ENCODE measurements at places on chromosomes 11 and 22.

GRCh38 chr11:47506795-47507562 lies 46.0 kb downstream of the CELF1 start:
- no peak for DNase-seq

GRCh38 chr22:17606496-17606895 lies 22.1 kb downstream of the ATP6V1E1 start:
- DNase-seq: no peak

DNA sequence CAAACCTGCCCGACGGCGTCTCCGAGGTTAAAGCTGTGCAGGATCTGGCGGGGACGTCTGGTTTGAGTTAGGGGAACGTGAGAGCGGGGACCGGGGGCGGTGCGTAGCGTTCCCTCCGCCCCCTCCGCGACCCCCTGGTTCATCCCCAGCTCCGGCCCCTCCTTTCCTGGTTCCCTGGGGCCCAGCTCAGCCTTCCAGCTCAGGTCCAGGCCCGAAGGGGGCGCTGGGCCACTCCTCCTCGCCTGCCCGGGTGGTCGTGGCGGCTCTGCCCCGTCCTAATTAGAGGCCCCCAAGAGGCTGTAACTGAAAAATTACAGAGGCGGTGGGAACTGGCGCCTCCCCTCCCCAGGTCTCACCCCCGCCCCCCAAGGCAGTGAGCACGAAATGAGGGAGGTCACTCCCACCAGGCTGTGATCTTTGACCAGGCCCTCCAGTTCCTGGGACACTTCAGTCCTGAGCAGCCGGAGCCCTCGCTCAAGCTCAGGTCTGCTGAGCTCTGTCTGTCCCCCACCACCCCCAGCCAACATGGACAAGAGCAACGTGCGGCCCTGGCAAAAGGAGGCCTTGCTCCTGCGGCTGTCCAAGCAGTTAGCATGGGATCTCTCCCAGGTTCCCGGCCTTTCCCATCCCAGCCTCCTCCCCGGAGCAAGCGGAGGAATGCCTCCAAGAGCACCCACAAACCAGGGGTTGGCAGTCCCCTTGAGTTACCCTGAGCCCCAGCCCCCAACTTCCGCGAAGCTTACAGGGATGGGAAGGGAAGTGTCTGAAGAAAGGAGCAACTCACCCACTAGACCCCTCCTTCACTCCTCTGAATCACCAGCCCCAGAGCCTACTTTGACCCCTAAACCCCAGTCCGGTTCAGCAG lies 3.3 kb downstream of the CD248 start:
- DNase-seq: no peak

DNA sequence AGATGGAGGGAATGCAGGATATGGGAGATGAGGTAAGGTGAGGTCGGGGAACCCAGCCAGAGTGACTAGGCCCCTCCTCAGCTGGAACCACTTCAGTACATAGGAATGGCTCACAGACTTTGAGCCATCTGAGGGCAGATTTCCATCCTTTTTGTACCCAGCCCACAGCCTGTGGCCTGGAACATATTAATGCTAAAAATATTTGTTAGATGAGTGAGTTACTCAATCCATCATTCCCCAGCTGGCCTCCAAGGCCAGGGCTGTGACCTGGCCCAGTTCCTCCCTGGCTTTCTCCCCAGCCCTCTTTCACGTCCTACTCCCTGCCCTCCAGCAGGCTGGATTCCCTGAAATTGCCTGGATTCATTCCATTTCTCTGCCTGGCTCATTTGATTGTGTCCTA lies 57.2 kb upstream of the PRDM11 start:
- no peak for DNase-seq

- DNase-seq: no peak
These were observed 796 bp downstream of the POLDIP3 start for GRCh38 chr22:42613872-42614301.

DNA sequence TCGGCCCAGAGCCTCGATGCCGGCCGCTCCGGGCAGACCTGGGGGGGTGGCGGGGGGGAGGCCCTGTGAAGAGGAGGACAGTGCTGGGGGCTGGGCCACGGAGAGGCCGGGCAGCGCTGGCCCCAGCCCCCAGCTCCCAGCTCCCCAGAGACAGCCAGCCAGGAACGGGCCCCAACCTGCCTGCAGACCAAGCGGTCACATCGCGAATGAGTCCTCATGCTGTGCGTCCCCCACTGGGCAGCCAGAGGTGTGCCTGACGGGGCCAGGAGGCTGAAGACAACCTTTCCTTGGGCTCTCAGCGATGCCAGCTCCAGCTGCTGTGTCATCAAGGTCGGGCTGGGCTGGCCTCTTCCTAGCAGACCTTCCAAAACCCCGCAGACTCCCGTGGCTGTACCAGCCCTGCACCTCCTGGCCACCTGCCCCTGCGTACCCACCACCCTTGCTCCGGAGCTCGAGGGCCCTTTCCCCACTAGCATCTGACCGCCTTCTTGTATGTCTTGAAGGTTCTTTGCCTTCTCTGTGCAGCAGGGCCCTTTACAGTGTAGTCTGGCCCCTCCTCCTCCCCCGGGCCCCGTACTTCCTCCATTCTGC lies 88.4 kb downstream of the CDKN1C start:
- no peak for DNase-seq

DNA sequence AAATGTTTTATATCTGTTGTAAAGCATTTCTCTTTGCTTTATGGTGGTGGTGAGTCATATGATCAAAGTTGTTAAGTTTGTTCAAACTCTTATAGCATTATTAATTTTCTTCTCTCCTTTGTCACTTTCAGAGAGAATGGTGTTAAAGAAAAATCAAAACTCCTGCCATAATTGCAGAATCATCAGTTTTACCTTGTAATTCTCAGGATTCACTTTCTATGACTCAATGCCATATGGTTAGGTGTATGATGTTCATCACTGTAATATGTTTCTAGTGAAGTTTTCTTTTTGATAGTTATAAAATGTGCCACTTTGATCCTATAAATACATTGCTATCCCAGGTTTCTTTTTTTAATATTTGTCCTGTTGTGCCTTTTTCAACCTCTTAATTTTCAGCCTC lies 13.7 kb upstream of the KDM4E start:
- no peak for DNase-seq

- no peak for DNase-seq
These were observed 22.0 kb upstream of the ZC3H12C start for GRCh38 chr11:110071197-110071596.

DNA sequence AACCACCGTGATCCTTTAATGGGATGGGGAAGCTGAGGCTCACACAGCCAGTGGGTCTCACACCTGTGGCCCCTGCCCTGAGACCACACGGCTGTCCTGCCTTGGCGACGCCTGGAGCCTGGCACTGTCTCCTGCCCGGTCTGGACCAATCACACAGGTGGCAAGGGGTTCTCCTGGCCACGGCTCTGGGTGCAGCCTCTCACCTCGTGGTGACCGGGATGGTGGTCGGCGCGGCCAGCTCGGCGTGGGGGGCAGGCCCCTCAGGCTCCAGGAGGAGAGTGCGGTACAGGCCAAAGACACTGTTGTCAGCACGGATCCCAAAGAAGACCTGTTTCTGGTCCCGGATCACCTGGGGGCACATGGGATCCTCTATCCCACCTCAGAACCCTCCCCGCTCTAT lies 8.7 kb downstream of the ANO9 start:
- no peak for DNase-seq

DNA sequence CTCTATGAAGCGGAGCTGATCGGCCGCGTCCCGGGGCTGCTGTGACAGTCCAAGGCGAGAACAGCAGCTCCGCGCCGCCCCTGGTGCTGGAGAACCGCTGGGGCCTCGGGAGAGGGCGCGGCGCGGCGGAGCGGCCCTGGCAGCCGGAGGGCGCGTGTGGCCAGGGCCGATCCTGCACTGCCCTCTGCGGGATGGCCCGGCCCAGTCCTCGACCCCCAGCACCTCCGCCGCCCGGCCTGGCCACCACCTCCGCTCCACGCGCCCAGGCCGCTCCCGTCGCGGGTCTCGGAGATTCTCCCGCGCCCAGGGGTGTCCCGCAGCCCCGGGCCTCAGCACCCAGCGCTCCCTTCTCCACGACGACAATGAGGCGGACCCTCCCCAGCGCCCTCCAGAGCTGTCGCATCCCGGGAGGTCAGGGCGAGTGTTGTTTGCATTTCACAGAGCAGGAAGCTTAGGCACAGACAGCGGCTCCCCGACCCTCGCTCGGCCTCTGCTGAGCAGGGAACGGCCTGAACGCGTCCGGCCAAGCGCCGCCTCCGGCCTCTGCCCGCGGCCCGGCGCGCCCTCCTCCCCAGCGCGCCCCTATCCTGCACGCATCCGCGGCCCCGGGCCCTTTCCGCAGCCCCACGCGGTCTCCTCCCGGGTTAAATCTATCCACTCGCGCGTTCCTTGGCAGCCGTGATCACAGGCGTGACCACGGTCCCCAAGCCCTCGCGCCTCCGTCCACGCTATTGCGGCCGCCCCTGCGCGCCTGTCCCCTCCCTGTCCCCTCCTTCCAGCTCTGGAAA lies 109.7 kb downstream of the WNT7B start:
- no peak for DNase-seq

- no peak for DNase-seq
These were observed 357.5 kb downstream of the TENM4 start for GRCh38 chr11:79083352-79083751.

GRCh38 chr11:1548221-1549070 lies 23.6 kb downstream of the DUSP8 start:
- no peak for DNase-seq

DNA sequence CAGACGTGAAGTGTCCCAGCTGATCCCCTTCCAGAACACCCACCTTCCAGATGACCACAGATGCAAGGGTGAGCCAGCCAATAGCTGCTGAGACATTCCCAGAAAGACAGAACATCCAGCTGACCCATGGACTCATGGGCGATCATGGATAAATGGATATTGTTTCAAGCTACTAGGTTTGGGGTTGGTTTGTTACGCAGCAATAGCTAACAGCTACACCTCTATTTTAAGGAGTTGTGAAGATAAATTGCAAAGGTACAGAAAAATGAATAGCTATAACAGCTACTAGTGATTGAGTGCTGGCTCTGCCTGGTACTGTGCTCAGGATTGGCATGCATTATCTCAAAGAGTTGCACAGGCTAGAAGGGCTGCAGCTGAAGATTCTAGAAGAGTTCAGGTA lies 122.5 kb downstream of the MIAT start:
- no peak for DNase-seq

GRCh38 chr11:8382436-8383053 lies 118.9 kb upstream of the LMO1 start:
- no peak for DNase-seq

DNA sequence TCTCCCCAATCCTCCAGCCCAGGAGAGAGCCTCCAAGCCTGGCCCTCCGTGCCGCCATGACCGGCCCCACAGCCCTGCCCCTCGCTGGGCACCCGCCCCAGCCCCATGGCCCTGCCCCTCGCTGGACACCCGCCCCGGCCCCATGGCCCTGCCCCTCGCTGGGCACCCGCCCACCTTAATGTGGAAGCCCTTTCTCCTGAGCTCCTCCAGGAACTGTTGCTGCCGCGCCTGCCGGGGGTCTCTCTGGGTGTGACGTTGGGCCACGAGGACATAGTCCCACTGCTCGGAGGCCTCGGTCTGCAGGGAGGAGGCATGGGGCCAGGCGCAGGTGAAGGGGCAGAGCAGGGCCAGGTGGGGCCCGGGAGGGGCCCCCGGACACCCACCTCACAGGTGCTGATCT lies 8.2 kb downstream of the ANO9 start:
- DNase-seq: no peak

DNA sequence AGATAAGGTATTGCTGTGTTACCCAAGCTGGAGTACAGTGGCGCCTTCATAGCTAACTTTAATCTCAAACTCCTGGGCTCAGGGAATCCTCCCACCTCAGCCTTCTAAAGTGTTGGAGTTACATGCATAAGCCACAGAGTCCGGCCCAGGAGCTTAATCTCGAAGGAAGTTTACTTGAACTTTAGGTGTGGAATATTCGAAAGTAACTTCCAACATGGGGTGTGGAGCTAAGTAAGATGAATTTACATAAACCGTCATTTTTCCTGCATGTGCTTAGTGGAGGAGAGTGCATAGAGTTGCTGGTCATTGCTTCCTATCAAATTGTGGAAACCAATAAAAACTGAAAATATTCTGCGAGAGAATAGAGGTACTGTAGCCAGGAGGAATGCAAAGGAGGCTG lies 1.5 kb downstream of the ATG13 start:
- DNase-seq: no peak

DNA sequence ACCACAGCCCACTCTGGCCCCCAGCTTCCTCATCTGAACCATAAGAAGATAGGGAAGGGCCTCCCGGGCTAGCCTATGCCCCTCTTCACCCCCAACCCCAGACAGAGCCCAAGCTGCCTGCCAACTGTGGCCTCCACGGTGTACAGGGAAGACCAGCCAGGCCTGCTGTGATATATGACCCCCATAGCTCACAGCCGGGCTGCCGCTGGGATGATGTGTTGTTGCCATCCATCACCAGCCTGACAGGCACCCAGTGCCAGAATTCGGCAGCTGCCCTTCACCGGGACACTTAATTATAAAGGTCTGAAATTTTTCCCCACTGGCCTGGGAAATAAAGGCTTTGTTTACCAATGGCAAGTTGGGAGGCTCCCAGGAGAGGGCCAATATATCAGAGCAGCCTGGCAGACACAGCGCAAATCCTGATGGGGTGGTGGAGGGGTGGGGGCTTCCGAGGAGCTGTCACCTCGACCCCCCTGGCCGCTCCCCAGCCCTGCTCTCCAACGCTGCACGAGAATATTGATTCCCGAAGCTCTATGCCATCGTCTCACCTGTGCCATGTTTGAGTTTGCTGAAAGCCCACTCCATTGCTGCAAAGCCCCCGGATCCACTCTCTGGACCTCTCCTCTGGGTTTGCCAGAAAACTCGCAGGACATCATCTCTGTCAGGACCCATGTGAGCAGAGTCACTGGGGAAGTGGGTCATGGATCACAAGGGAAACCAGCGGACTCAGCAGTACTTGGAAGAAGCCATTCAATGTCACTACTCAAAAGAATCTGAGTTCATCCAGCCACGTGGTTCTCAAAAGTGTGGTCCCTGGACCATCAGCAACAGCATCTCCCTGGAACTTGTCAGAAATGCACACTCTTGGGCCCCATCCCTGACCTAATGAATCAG lies 296.9 kb downstream of the MN1 start:
- DNase-seq: no peak

DNA sequence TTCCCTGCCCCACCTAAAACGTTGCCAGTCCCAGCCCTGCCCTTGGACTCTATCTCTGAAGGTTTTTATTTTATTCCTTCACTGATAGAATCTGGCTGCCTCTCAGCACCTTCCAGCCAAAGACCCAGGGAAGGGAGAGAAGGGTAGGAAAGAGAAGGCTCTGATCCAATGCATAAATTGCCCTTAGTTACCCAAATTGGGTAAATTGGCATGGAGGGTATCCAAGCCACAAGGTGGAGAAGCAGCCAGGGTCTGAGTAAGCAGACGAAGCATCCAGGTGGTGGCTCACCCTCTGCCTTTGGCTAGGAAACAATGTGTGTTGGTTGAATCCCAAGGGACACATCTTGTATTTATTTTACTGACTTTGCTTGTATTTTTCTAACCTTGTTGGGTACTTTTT lies 89.0 kb downstream of the FEZ1 start:
- DNase-seq: no peak
